HFFc6 (cell line): ENCODE measurements at places on chromosomes 12 and 14.
A peak's percentile ranks its signal among the peaks of the same experiment; 100 is the strongest.

GRCh38 chr12:66013224-66013623 lies 117.3 kb downstream of the LLPH start:
- no peak for DNase-seq

DNA sequence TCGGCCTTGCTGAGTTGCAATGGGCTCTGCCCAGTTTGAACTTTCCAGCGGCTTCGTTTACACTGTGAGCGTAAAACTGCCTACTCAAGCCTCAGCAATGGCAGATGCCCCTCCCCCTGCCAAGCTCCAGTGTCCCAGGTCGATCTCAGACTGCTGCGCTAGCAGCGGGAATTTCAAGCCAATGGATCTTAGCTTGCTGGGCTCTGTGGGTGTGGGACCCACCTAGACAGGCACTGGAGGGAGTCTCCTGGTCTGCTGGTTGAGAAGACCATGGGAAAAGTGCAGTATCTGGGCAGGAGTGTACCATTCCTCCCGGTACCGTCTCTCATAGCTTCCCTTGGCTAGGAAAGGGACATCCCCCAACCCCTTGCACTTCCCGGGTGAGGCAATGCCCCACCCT lies 88.2 kb downstream of the KLHL28 start:
- no peak for DNase-seq

DNA sequence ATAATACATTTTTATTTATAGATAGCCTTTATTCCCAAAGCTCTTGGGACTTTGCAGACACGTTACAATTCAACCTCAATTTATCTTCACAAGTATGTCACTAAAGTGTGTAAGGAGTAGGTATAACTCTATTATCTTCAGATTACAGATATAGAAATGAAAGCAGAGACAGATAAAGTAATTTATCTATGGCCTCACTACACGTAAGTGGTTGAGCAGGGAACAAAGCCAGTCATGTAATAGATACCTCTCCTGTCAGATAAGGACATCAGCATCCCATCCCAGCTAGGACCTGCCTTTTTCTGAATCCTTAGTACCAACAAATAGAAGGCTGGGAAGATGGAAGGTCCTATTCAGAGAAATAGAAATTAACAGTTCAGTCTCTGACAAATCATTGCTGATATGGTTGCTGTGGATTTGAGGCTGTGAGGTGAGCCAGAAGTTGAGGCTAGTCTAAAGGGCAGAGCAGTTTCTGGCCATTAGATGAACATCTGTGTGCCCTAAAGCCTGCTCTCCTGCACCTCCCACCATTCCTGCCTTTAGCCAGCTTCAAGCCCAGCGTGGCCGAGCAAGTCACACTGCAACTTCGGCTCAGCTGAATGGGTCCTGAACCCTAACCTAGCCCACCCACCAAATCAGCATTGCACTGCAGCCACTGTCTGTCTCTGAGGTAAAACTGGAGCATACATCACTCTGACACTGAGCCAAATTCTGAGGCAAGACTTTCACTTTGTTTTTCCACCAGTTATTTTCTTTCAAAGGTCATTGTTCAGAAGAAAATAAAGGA lies 71.1 kb upstream of the PLEKHA5 start:
- no peak for DNase-seq

DNA sequence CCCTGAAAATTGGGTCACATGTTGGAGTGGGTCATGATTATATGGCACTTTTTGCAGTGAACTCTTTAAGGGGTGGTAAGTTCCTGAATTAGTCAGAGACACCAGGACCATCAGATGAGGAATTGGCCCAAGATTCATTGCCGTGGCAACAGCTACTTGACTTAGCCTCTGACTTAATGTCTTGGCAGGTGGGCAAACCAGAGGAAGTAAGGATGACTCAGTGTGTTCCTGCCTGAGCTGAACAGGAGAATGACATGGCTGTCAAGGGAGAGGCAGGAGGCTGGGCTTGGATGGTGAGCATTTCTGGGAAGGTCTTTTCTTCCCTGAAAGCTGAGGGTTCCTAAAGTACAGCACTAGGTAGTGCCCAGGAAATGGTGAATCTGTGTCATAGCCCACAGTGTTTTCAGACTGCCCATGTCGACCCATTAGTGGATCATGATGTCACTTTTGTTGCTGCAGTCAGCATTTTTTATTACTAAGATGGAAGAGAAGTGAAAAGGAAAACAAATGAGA lies 170.1 kb upstream of the PWP1 start:
- DNase-seq, result peak; percentile 59

- DNase-seq, result no peak
Measured at GRCh38 chr12:59118356-59118755, 198.1 kb upstream of the LRIG3 start.

GRCh38 chr14:65483647-65484046 lies 71.1 kb downstream of the FUT8 start:
- DNase-seq, result peak; percentile 5

DNA sequence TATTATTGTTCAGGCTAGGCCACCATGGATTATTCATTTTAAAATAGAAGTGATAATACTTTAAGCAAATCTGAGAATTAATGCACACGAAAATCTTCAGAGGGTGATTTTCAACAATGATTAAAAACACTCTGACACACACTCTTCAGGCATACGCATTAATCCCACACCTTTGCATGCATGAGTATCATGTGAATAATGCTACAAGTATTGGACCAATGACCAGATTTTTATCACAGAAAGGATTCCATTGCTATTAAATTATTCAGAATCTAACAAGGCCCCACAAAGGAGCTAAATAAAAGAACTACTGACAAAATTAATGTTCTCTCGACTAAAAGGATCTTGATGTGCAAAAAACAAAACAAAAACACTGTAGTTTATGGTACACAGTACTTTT lies 11.1 kb downstream of the EPS8 start:
- peak; percentile 34 for DNase-seq

DNA sequence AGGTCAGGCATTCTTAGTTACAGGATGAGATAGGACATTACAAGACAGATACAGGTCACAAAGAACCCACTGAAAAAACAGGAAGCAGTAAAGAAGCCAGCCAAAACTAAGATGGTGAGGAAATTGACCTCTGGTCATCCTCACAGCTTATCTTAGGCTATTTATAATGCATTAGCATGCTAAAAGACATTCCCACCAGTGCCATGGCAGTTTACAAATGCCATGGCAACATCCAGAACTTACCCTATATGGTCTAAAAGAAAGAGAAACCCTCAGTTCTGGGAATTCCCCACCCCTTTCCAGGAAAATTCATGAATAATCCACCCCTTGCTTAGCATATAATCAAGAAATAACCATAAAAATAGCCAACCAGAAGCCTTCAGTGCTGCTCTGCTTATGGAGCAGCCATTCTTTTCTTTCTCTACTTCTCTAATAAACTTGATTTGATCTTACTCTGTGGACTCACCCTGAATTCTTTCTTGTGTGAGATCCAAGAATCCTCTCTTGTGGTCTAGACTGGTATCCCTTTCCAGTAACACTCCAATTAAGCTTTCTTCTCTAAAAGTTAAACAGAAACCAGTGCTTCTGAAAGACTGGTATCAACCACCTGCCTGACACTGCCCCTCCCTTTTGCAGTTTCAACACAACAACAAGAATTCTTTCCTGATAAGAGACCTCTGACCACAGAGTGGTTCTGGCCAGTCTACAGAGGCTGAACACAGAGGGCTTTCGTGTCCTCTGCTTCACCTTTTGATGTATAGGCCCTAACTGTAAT lies 86.9 kb downstream of the BCAT1 start:
- peak; percentile 52 for DNase-seq

- DNase-seq, result no peak
Measured at GRCh38 chr12:30696103-30696408, 387 bp upstream of the IPO8 start.

DNA sequence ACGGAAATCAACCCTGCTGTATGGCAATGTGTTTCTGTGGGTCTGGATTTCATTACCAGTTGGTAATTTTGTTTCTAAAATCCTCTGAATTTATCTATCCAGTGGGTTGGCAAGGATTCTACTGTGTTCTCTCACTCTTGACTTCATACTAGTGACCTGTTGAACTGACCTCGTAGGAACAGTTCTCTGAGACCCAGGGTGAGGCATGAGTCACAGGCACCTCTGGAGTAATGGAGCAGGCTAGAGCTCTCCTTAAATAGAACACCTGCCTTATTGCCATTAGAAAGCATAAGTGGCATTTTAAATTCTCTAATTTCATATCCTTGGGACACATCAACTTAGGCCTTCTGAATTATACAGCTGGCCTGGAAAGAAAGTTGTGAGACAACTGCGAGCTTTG lies 258.3 kb upstream of the NAV3 start:
- DNase-seq, result no peak

DNA sequence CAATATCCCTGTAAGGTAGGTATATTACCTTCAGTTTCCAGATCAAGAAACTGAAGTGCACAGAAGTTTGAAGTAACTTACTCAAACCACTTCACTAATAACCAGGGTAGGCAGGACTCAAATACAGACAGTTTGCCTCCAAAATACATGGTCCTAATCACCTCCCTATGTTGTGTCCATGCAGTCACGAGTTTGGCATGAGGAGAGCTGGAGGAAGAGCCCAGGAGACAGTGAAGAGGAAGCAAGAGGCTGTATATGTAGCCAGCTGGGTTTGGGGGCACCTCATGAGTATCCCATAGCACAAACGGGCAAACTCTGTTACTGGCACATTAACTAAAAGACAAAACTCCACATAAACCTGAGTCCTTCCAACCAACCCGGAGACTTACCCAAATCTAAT lies 79.2 kb downstream of the DUSP16 start:
- DNase-seq, result no peak

GRCh38 chr12:103318566-103318965 lies 177.2 kb downstream of the C12orf42 start:
- no peak for DNase-seq

- DNase-seq, result no peak
Measured at GRCh38 chr14:98244966-98245569, 1026.9 kb downstream of the BCL11B start.

DNA sequence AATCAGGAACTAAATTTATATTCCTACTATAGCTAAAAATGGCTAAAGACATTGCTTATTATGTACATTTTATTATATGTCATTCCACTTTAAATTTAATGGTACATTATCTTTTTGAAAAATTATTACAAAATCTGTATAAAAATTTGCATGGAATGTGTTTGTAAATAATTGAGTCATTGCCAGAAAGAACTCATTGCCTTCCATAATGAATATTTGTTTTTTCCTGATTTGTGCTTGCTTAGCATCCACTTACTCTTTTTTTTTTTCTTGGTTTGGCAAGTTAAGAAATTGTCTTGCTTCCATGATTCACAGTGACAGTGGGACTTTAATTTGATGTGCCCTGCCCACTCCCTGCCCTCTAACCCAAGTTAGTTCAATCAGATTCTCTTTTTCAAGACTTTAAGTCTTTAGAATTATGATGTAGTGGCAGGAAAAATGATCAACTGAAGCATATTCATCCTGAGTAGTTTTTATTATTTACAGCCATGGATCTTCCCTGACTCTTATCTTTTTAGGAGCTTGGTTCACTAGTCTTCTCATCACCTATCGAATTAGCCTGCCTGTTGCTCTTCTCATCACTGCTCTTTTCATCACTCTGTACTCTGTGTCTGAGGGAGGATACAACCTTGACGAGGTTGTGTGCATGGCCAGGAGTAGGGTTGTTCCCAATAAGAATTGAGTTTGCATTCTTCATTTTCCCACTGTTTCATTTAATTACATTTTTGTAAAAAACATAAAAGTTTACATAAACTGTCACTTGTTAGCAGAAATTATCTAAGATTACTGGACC lies 442.0 kb downstream of the BTG1 start:
- DNase-seq, result no peak

- DNase-seq, result no peak
Measured at GRCh38 chr12:71685312-71685906, 473 bp upstream of the TMEM19 start.

GRCh38 chr12:130078852-130079251 lies 83.4 kb upstream of the FZD10 start:
- no peak for DNase-seq

GRCh38 chr12:51181558-51181957 lies 8.6 kb upstream of the TFCP2 start:
- DNase-seq, result no peak

DNA sequence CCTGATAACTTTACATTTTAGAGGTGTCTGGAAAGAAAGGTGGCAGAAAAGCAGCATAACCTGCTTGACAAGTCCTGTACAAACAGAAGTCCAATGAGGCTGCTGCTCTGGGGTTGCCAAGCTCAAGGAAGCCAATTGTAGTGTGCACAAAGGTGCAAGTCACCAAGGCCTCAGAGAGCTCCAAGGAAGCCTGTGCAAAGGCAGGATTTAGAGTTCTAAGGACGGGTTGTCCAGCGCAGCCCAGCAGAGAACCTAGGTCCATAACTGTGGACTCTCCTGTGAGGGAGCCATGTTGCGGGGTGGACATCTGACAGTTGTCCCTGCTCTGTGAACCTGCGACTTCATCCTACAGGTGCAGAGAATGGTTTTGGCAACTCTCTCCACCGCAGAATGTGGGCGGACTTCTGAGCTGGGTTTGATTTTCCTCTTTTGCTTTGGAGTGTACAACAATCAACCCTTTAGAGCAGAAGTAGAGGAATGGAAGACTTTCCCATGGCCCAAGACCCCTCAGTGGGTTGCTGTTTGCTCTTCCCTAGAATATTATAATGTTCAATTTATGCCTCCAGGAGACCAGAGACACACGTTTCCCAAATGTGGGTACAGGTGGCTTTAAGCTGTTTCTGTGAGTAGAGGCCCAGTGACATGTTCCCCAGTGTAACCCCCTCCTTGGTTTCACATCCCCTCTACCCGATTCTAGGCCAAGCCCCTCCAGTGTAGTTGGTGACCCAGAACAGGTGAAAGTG lies 81.0 kb downstream of the ETV6 start:
- no peak for DNase-seq

DNA sequence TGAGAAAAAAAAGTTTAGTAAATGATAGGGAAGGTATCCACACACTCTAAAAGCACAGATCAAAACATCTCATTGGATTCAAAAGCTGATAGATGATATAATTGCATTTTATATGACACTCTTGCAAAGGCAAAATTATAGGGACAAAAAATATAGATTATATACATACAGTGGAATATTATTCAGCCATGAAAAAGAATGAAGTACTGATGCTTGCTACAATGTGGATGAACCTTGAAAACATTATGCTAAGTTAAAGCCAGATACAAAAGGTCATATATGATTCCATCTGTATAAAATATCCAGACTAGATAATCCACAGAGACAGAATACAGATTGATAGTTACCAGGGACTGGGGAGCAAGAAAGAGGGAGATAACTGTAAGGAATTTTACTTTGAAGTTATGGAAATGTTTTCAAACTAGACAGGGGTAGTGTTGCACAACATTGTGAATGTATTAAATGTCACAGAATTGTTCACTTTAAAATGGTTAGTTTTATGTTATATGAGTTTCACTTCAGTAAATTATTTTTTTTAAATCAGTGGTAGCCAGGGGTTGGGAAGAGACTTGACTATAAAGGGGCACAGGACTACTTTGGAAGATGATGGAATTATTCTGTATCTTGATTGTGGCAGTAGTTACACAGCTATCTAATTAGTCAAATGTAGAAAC lies 41.7 kb upstream of the CDKN3 start:
- DNase-seq, result no peak
